Activated CD8-positive, alpha-beta T cell treated with anti-CD3 and anti-CD28 coated beads, Interleukin-2, amount 10 ng/mL, durations not matched to agents 7 days and 5 days (primary cell): ENCODE measurements at places on chromosomes 12 and 14. TPM values are rescaled to one million over a fixed set of nuclear protein-coding genes. Genes with fewer than 3 reads are reported as not detected.

- H3K4me3 ChIP-seq = no peak overlapping the region
- peaks cover 26% of the 10 kb centered on the region for H3K36me3 ChIP-seq
- no peak overlapping the region for H3K27ac ChIP-seq
- no peaks in the 10 kb centered on the region for H3K27me3 ChIP-seq
Measured at GRCh38 chr14:89270439-89271227, 146.4 kb downstream of the FOXN3 start.

GRCh38 chr14:103056322-103057027, 874 bp downstream of the CDC42BPB start:
- no peak for DNase-seq
- H3K36me3 ChIP-seq = no peaks in the 10 kb centered on the region
- H3K27me3 ChIP-seq = peaks cover 55% of the 10 kb centered on the region
- no peak overlapping the region for H3K27ac ChIP-seq

DNA sequence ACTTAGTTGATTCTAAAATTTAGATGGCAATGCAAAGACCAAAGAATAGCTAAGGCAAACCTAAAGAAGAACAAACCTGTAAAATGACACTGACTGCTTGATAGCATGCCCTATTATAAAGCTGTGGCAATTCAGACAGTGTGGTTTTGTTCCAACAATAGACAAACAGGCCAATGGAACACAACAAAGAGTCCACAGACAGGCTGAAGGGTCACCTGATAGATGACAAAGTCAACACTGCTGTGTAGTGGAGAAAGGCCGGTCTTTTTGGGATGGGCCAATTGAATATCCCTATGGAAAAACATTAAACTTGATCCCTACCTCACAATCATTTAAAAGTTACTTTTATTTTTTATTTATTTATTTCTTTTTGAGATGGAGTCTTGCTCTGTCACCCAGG, 33.8 kb upstream of the SLC25A3 start:
- no peaks in the 10 kb centered on the region for H3K4me1 ChIP-seq
- no peak overlapping the region for H3K27ac ChIP-seq
- no peaks in the 10 kb centered on the region for H3K27me3 ChIP-seq
- DNase-seq = no peak

DNA sequence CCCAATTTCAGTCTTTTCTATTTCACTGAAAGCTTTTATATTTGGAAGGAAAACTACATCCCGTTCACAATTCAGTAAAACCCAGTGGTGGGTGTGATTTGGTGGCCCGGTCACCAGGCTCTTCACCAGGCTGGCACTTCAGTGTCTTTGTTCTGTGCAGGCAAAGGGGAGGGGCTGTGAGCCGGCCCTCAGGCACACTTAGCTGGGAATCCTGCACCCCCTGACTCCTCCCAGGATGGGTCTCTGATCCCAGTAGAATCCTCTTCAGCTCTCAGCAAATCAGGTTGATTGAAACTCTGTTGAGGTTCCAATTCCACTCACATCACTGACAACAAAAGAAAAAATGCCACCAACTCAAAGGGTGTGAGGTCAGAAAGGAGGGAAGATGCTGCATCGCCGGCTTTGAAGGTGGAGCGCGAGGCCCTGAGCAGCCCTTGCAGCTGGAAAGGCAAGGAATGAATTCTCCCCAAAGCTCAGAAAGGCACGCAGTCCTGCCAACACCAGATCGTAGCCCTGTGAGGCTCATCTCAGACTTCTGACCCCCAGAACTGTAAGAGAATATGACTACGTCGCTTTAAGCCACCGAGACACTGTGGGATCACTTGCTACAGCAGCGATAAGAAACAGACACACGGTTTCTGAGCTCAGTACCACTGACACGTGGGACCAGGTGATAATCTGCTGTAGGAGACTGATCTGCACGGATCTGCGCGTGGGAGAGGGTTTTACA, 166.6 kb downstream of the PIWIL1 start:
- H3K27me3 ChIP-seq = no peaks in the 10 kb centered on the region
- no peak overlapping the region for H3K27ac ChIP-seq
- no peaks in the 10 kb centered on the region for H3K36me3 ChIP-seq
- DNase-seq = no peak
- no peaks in the 10 kb centered on the region for H3K4me1 ChIP-seq
- H3K4me3 ChIP-seq = no peak overlapping the region

GRCh38 chr12:56165369-56165768, 7.2 kb downstream of the MYL6 start:
- DNase-seq = no peak
- no peaks in the 10 kb centered on the region for H3K27me3 ChIP-seq
- peaks cover 21% of the 10 kb centered on the region for H3K4me1 ChIP-seq

- DNase-seq = no peak
- H3K27me3 ChIP-seq = peaks cover 50% of the 10 kb centered on the region
- H3K27ac ChIP-seq = no peak overlapping the region
- no peaks in the 10 kb centered on the region for H3K4me1 ChIP-seq
Measured at GRCh38 chr12:1519642-1520041, 74.7 kb downstream of the FBXL14 start.

DNA sequence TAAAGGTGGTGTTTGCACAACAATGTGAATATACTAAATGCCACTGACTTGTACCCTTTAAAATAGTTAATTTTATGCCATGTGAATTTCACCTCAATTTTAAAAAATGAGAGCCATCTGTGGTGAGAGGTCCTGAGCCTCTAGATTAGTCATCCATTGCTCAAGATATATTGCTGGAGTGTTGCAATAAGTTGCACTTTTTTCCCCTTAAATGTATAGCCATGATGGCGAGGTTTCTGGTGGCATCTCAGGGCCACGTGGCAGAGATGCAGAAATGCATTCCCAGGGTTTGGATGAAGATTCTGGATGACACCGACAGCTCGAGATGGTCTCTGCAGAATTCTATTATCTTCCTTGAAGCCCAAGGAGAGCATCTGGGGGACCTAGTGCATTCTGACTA, 153.7 kb downstream of the AACS start:
- H3K27me3 ChIP-seq = peaks cover 8% of the 10 kb centered on the region
- no peaks in the 10 kb centered on the region for H3K36me3 ChIP-seq
- no peak overlapping the region for H3K4me3 ChIP-seq
- no peaks in the 10 kb centered on the region for H3K4me1 ChIP-seq
- no peak overlapping the region for H3K27ac ChIP-seq
- DNase-seq = no peak

DNA sequence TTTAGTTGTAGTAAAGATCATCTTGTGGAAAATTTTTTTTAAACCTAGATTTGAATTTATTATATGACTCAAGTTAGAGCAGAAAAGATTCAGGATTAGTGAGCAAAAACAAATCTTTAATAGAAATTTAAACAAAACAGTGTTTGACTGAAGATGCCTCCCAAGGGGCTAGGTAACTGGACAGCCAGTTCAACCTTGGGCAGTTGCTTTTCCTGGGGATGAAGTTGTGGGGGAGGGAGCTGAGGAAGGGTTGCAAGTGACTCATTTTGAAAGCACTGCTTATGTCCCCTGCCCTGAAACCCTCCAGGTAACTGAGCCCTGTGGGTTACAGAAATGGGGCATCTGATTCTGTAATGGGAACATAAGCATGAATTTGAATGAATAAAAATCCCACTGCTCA, 13.1 kb downstream of the CFAP54 start:
- peak; percentile 28 for DNase-seq
- H3K4me3 ChIP-seq = no peak overlapping the region
- peak overlapping the region; percentile 92 for H3K27ac ChIP-seq

Gene SAMD4A
- total RNA-seq = 3.9 TPM

Gene AQP6
- not detected for total RNA-seq

Gene VRTN
- total RNA-seq = not detected

Gene HOXC9
- total RNA-seq = not detected

Gene CLEC4D
- not detected for total RNA-seq

Gene LRRK2
- not detected for total RNA-seq

Gene APOF
- total RNA-seq = not detected
